Sigmoid colon (tissue), 7 donors: ENCODE measurements at places on chromosomes 7 and 10. TPM values are rescaled to one million over a fixed set of nuclear protein-coding genes. Genes with fewer than 3 reads are reported as not detected.

EPHA1 gene
- polyA plus RNA-seq: 0.92 TPM

OR2A2 gene
- not detected for polyA plus RNA-seq

GLRX3 gene
- 93.1 TPM for polyA plus RNA-seq

CLRN3 gene
- 37.8 TPM for polyA plus RNA-seq

CLDN15 gene
- polyA plus RNA-seq: 14.2 TPM

CLDN12 gene
- 27.4 TPM for polyA plus RNA-seq

SMC3 gene
- 12.6 TPM for polyA plus RNA-seq

CDHR1 gene
- 6.2 TPM for polyA plus RNA-seq

CHRM2 gene
- polyA plus RNA-seq: 4.7 TPM

ATP6V0A4 gene
- not detected for polyA plus RNA-seq

CALD1 gene
- 125 TPM for polyA plus RNA-seq

WNT16 gene
- polyA plus RNA-seq: not detected

C10orf53 gene
- polyA plus RNA-seq: not detected

MALRD1 gene
- polyA plus RNA-seq: not detected

AUTS2 gene
- polyA plus RNA-seq: 5.1 TPM

WDR86 gene
- 0.46 TPM for polyA plus RNA-seq

SPAM1 gene
- not detected for polyA plus RNA-seq

ANXA8L1 gene
- polyA plus RNA-seq: not detected

HOXA5 gene
- polyA plus RNA-seq: 3.2 TPM

DNA2 gene
- polyA plus RNA-seq: 3.0 TPM

FKBP6 gene
- polyA plus RNA-seq: not detected

MBL2 gene
- not detected for polyA plus RNA-seq

ADAM12 gene
- 0.80 TPM for polyA plus RNA-seq

PFKP gene
- polyA plus RNA-seq: 40.2 TPM

ZNF365 gene
- not detected for polyA plus RNA-seq

FGFR2 gene
- 11.4 TPM for polyA plus RNA-seq

ZNF467 gene
- polyA plus RNA-seq: 4.6 TPM

GBX1 gene
- polyA plus RNA-seq: not detected

CABCOCO1 gene
- 0.10 TPM for polyA plus RNA-seq

STK31 gene
- polyA plus RNA-seq: 0.23 TPM

ABCC2 gene
- 0.86 TPM for polyA plus RNA-seq

CLCN1 gene
- 0.15 TPM for polyA plus RNA-seq

TYW1 gene
- 3.0 TPM for polyA plus RNA-seq

PRKCQ gene
- polyA plus RNA-seq: 0.60 TPM

SNCG gene
- 11.4 TPM for polyA plus RNA-seq

NODAL gene
- not detected for polyA plus RNA-seq

FRAT1 gene
- 5.0 TPM for polyA plus RNA-seq

POMZP3 gene
- polyA plus RNA-seq: 3.0 TPM

RPA3 gene
- 38.0 TPM for polyA plus RNA-seq

NEUROD6 gene
- not detected for polyA plus RNA-seq
